ENCODE measurements at places on chromosomes 6 and 20.
A peak's percentile ranks its signal among the peaks of the same experiment; 100 is the strongest.

GRCh38 chr20:1199212-1199873, 3.9 kb upstream of the C20orf202 start:
- no peak for DNase-seq

DNA sequence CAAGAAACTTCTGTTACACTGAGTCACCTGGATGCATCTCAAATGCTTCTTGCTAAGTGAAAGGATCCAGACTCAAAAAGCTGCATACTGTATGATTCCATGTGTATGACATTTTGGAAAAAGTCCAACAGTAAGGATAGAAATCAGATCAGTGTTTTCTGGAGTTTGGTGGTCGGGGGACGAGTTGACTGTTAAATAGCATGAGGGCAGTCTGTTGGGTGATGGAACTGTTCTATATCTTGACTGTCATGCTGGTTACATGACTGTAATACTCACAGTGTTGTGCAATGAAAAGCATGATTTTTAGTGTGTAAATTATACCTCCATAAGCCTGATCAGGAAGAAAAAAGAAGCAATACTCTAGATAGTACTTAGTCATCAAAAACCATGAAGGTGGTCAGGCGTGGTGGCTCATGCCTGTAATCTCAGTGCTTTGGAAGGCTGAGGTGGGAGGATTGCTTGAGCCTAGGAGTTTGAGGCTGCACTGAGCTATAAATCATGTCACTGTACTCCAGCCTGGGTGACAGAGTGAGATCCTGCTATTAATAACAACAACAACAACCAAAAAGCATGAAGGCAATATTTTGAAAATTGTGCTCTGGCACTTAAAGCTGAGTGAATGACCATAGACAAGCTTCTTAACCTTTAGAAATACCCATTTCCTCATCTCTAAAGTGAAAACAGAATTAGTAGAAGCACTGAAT, 30.5 kb upstream of the SASH1 start:
- no peak for DNase-seq

- DNase-seq = no peak
These were observed 83.5 kb downstream of the TNFAIP3 start for GRCh38 chr6:137950581-137950980.

GRCh38 chr6:37938909-37939308, 119.4 kb downstream of the ZFAND3 start:
- DNase-seq = no peak

- no peak for DNase-seq
These were observed 27.9 kb downstream of the FIG4 start for GRCh38 chr6:109718991-109719390.

DNA sequence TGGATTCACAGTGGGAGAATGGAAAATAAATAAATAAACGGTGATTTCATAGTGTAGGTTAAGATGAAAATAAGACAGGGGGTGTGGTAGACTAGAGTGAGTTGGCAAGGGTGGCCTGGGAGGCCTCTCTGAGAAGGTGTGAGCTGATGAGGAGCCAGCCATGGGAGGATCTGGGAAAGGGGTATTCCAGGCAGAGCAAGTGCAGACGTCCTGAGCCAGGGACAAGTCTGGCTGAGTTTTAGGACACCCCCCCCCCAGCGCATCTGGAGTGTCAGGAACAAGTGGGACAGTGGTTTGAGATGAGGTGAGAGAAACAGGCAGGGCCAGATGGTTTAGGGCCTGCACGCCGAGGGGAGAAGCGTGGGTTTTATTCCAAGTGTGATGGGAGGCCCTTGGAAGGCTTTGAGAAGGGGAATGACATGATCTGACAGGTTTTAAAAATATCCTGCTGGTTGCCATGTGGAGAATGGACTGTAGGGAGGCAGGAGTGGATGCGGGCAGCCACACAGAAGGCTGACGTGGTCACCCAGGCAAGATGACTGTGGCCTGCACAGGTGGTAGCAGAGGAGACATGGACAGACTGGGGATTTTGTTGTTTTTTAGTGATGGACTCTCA, 21.1 kb upstream of the CCM2L start:
- no peak for DNase-seq

DNA sequence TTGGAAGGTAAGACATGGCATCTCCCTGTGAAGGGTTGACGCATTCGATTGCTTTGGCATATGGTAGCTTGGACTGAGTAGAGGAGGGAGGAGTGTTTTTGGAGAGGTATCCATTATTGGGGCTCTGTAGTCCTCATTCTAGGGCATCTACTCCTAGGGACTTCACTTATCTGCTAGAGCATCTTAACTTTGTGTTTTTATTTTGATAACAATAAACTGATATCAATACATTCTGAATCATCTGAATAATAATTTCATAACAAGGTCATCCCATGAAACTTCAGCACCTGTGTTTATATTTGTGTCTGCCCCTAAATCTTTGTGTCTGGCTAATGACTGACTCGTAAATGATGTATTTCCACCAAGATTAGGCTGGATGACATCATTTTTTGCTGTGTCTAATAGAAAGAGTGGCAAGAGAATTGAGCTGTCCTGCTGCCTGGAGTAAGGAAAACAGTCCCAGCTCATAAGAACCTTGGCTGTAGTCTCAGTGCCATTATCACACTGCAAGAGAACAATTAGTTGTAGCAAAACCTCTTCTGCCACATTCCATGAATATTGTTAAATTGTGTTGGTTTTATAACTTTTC, 288.5 kb downstream of the PRL start:
- no peak for DNase-seq

GRCh38 chr20:44728801-44729443, 13.8 kb downstream of the CCN5 start:
- DNase-seq = peak; percentile 87

- DNase-seq = no peak
These were observed 180.5 kb upstream of the OPRM1 start for GRCh38 chr6:153858529-153858928.

GRCh38 chr20:62156592-62157386, 13.2 kb downstream of the SS18L1 start:
- no peak for DNase-seq

- DNase-seq = no peak
These were observed 162.6 kb downstream of the FAM83B start for GRCh38 chr6:55009131-55009530.

- DNase-seq = no peak
These were observed 112.4 kb upstream of the ZNF217 start for GRCh38 chr20:53706008-53706465.

Measured in sigmoid colon (tissue), 7 donors.